ENCODE measurements at places on chromosomes 2 and 18.

DNA sequence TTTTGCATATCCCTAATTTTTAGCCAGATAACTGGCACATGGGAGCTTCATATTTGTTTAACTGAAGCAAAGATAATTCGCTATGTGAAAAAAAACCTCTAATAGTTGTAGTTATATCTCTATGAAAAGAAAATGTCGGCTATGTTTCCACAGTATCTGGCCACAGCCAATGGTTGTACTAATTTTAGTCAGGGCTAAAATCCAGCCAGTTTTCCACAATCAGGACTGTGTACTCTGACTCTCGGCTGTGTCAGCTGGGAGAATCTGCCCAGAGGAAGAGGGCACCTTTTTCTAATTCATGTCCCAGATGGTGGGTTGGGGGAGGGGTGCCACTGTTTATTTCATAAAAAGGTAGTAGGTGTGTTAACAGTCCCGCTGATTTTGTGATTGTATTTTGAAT lies 38.8 kb downstream of the STRADB start:
- DNase-seq = no peak

DNA sequence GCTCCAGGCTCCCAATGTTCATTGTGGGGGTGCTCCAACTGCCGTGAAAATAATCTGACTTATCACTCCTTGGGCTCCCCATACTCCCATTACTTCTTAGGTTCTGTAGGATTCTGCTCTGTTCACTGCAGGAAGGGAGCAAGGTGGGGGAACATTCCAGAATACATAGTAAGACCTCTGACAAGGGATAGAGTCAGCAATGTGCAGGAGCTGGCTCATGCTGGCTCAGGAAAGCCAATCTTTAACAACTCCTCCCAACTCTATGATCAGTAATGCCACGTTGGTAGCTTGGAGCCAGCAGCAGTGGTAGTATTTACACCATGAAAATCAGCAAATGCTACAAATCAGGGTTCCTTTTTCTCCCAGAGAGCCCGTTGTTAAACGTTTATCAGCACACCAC lies 44.4 kb downstream of the FECH start:
- DNase-seq = peak; percentile 48

DNA sequence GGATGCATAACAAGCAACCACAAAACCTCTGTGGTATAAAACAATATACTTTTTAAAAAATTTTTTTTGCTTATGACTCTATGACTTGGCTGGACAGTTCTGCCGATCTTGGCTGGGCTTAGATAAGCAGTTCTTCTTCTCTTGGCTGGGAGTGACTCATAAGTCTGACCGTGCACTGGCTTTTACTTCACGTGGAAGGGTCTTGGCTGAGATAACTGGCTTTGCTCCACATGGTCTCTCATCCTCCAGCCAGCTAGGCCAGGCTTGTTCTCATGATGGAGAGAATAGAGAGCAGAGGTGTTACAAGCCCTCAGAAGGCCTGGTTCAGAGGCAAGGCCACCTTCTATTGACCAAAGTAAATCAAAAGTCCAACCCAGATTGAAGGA lies 178.9 kb upstream of the SERPINE2 start:
- peak; percentile 26 for DNase-seq

DNA sequence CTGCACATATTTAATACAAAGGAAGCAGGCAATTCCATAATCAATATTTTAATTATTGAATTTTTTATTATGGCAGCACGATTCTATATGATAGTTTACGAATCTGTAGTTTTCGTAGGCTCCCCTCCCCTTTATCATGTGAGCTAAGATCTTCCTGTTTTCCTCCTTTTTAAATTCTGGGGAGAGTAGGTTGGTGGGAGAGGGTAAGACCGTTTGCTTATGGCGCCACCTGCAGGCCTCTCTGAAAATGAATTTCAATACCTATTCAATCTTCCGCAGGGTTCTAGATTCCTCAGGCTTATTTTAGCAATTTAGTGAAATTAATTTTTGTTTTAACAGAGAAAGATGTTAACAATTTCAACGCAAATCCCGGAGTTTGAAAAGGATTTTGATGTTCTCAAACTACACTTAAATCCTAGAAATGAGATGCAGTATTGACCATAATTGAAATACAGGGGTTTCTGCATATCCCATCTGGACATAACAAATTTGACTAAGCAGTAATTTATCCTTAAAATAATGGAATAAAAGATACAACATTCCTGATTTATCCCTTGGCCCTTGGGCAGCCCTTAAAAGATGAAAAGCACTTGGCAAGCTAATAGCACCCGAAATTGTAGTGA lies 12.8 kb upstream of the GBX2 start:
- DNase-seq = peak; percentile 33

DNA sequence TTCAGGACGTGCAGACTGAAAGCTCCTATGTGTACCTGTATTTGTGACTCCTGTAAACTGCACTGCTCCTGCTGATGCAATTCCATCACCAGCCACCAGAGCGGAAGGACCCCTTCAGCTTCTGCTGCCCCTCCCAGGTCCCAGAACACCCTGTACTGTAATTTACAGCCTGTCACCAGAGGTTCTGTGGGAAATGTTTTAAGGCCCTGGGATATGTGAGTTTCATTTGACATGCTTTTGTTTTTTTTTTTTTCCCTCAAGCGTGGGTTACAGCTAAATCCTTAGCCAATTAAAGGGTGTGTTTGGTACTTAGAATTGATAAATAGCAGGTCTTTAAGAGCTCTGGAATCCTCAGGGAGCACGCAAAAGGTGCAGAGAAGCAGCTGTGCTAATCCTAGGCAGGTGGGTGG lies 79.4 kb downstream of the KCTD1 start:
- no peak for DNase-seq

- DNase-seq = no peak
These were observed 14.7 kb downstream of the WNT10A start for GRCh38 chr2:218895326-218895725.

- no peak for DNase-seq
These were observed 299.6 kb upstream of the FANCL start for GRCh38 chr2:58540681-58541080.

GRCh38 chr2:18384242-18384641 lies 176.2 kb downstream of the RDH14 start:
- no peak for DNase-seq

DNA sequence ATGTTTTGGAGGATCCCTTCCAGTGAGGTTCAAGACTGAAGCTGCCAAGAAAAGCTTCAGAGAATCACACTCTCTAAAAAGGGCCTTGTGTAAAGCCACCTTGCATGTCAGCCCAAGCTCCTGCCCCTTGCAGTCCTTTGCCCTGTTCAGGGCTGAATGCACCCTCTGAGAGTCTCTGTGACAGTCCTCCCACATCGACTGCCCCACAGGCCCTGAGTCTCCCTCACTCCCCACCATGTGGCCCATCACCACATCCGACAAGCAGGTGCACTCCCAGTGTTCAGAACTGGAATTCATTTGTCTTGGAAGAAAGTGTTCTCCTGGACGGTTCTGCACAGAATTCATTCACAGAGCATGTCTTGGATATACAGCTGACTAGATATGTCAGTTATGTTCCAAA lies 31.0 kb downstream of the BCL11A start:
- DNase-seq = no peak

DNA sequence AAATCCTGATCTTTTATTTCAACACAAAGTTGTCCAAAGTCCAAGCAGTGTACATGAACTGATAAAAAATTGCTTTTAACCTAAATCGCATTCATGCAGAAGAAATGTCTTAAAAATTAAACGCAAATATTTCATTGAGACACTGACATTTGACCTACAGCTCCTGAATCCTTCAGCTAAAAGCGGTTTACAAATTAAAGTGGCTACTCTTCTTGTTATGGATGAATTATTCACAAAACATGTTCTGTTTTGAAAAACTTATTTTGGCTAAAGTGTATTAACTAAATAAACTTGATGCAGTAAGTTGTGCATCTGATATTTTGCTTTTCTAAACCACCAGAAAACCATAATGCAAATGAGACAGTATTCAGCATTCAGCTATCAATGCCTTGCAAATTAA lies 2.2 kb downstream of the EPB41L3 start:
- DNase-seq = no peak

- DNase-seq = no peak
These were observed 16.8 kb upstream of the CUL3 start for GRCh38 chr2:224601923-224602322.

- DNase-seq = no peak
These were observed 66.8 kb upstream of the FOSL2 start for GRCh38 chr2:28325567-28326468.

DNA sequence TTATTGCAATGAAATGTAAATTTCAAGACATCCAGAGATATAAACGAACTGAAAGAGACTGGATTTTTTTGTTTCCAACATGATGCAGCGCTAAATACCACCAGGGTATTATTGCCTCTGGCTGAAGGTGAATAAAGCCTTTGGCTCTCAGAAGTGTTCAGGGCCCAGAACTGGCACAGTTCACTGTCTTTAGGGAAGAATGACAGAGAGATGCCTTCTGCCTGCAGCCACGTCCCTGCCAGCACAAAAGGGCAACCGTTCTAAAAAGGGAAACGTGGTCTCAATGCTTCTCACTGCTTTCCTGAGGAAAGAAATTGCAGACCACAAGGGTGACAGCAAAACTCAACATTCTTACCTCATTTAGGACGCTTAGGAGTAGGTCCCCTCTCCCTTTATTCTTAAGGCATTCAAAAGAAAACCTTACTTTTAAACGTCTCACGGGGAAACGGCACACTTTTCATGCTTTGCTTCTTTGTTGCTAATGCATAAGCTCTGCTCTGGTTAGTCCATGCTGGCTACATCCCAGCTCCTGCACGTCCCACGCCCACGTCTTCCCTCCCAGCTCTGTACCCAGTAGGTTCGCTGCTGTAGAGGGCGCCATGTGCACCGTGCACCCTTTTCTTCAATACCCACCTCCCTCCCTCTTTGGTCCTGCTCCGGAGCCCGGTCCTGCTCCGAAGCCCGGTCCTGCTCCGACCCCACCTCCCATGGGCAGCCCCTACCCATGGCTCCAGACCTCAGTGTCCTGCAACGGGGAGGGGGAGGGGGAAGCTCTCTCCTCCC lies 171.0 kb downstream of the HRH4 start:
- no peak for DNase-seq

GRCh38 chr2:43174368-43174916 lies 52.0 kb downstream of the ZFP36L2 start:
- DNase-seq = no peak

DNA sequence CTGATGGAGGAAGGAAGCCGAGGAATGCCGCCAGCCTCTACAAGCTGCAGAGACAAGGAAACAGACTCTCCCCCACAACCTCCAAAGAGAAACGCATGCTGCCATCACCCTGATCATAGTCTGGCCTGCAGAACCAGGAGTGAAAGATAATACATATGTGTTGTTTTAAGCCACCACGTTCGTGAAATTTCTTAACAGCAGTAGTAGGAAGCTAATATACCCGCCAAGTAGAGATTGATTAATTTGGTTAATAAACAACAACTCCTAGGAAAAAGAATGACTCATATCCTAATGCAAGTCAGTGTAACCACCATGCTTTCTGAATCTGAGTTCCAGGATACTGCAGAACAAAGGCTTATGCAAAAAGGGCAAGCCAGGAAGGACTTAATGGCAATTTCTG lies 36.6 kb downstream of the LONRF2 start:
- peak; percentile 48 for DNase-seq

DNA sequence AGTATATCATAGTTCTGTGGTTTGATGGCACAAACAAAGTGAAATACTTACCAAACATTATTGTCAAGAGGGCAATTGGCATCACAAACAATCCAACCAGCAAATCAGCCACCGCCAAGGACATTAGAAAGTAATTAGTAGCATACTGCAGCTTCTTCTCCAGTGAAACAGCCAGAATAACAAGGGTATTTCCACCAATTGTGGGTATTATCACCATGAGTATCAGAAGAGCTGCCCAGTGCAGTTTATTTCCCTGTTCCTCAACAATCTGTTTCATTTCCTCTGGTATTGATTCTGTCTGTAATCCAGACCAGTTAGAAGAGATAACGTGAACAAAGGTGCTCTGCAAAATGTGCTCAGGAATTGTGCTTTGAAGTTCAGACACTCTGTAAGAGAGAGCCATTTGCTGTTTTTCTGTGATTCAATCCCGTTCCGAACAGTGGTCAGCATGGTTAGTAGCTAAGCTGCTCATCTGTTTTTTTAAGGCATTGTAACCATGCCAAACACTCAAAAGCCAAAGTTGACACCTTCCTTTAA lies 1.4 kb downstream of the HTR2B start:
- DNase-seq = no peak

- peak; percentile 8 for DNase-seq
These were observed 386.9 kb downstream of the FIGN start for GRCh38 chr2:163348857-163349380.

GRCh38 chr2:101803128-101803527 lies 105.6 kb downstream of the MAP4K4 start:
- DNase-seq = no peak

DNA sequence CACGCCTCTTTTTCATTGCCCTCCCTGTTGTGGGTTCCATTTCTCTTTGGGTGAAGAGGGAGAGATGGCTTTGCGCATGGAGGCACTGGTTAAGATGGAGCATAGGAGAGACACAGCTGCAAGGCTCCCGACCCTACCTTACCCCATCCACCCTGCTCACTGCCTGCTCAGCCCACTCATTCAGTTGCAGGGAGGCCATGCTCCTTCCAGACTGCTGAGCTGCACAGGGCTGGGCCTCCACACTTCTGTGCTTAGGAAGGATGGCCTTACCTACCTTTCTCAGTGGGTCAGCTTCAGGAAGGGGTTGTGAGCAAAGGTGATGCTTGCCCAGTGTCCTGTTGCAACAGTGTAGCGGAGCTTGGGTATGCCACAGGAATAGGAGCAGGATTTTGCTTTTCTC lies 127.8 kb downstream of the CTIF start:
- no peak for DNase-seq

DNA sequence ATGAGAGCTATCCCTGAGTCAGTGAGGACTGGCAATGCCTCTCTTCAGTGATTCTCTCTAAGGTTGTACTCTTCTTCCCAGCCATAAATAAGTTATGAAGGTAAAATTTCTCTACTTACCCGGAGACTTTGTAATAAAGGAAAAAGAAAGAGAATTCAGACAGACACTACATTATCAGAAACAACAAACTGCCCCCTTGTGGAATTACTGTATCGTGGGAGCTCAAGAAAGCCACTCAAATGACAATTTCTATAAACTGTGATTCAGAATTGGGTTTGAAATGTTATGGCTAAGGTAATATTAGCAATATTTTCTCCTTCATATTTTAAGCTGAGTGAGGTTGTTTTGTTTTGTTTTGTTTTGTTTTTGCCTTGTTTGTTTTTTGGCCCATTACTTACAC lies 155.8 kb upstream of the TANK start:
- DNase-seq = no peak

DNA sequence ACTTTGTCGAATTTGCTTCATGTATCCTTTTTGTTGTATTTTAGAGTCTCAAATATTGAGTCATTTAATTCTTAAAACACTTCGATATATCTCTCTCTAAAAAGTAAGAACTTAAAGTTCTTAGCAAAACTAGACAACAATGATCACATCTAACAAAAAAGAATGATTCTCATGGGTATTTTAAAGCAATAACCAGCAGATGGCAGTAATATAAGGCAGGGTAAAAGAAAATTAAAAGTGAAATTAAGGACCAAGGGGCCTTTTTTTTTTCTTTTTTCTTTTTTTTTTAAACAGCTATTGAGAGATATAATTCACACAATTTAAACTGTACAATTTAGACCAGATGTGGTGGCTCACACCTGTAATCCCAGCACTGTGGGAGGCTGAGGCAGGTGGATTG lies 9.9 kb upstream of the AOX1 start:
- DNase-seq = no peak

Measured in AG04450 (cell line).